ENCODE measurements at places on chromosomes 5 and 9.

DNA sequence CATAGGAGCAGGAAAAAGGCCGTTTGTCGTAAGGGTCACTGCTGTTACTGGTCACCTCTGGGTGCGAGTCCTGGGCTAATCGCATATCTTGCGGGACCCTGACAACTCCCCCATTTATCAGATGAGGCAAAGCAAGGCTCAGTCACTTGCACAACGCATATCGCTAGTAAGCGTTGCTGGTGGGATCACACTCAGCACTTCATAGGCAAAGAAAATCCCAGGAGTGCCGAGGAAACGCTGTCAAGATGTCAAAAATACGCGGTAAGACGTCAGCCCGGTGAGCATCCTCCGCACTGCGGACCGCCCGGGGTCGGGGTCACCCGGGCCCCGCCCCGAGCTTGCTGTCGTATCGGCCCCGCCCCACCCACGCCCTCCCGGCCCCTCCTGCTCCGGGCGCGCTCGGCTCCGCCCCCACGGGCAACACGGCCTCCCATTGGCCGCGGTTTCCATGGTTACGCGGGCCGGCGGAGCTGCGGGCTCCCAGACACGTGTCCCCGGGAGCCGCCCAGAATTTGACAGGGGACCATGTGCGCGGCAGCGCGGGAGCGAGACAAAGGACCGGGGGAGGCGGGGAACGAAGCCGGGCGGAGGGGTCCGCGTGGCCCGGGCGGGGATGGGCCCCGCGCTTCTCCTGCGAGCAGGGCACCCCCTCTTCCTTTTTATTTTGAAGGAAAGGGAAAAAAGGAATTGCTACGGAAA, 80.2 kb upstream of the IER5L start:
- DNase-seq: peak; percentile 85

GRCh38 chr5:171419688-171420430, 412 bp downstream of the FGF18 start:
- peak; percentile 53 for DNase-seq

GRCh38 chr5:74322191-74322590, 318.3 kb downstream of the ENC1 start:
- DNase-seq: no peak

GRCh38 chr5:134086943-134087305, 27.6 kb upstream of the TCF7 start:
- DNase-seq: no peak

GRCh38 chr9:2407450-2407849, 214.1 kb upstream of the VLDLR start:
- no peak for DNase-seq

DNA sequence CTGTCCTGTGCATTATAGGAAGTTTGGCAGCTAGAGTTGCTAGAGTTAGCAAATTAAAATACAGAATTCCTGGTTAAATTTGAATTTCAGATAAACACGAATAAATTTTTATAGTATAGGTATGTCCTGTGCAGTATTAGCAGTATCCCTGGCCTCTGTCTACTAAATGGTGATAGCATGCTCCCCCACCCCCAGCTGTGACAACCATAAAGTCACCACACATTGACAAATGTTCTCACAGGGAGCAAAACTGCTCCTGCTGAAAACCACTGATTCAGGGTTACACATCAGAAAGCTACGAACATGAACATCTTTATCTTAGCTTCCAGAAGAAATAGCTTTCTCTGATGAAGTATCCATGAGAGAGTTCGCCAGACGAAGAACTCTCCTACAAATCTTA, 91.8 kb upstream of the CCDC112 start:
- no peak for DNase-seq

- DNase-seq: peak; percentile 79
These were observed 31.9 kb upstream of the HAND1 start for GRCh38 chr5:154509784-154510555.

GRCh38 chr5:178068293-178068692, 45.0 kb upstream of the N4BP3 start:
- DNase-seq: peak; percentile 28
